PC-9 (cell line): ENCODE measurements at places on chromosomes 7 and 10. TPM values are rescaled to one million over a fixed set of nuclear protein-coding genes. Genes with fewer than 3 reads are reported as not detected.

Gene HOXA7
- not detected in 2 replicates for total RNA-seq

Gene NUDT13
- 5.2 TPM in 2 replicates for total RNA-seq

Gene C10orf105
- not detected in 2 replicates for total RNA-seq

Gene CRYGN
- 1.0 and 1.2 TPM in 2 replicates for total RNA-seq

Gene ZNF680
- 16.4 and 17.9 TPM in 2 replicates for total RNA-seq

DNA sequence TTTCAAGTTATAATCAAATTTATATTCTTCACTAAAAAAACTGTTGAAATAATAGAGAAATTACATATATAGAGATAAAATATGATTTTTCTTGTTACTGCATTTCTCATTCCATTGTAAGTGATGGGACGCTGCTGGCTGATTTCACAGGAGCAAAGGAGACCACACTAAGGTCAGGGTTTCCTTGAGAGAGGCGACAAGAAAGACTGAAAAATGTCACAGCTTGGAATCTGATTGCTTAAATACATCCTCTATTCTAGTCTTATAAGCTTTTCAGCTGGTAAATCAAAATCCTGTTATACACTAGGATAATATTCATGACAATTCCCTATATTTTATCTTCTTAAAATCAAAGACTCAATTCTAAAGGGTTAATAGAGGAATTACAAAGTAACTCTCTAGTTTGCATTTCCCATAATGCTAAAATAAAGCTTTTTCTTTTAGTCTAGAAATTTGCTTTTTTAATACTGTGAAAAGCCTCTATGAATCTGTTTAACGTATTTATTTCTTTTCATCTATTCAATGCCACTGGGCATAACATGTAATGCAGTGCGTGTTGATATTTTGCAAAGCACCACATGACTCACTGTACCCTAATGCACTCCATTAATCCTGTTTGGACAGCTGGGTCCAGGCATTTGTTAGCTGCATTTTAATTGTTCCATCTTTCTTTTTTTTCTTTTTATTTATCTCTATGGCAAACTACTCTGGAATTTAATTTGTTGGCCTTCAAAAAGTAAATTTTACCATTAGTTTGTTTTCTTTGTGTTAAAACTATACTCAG is 81.7 kb downstream of the RNF32 start:
- no peak for DNase-seq

DNA sequence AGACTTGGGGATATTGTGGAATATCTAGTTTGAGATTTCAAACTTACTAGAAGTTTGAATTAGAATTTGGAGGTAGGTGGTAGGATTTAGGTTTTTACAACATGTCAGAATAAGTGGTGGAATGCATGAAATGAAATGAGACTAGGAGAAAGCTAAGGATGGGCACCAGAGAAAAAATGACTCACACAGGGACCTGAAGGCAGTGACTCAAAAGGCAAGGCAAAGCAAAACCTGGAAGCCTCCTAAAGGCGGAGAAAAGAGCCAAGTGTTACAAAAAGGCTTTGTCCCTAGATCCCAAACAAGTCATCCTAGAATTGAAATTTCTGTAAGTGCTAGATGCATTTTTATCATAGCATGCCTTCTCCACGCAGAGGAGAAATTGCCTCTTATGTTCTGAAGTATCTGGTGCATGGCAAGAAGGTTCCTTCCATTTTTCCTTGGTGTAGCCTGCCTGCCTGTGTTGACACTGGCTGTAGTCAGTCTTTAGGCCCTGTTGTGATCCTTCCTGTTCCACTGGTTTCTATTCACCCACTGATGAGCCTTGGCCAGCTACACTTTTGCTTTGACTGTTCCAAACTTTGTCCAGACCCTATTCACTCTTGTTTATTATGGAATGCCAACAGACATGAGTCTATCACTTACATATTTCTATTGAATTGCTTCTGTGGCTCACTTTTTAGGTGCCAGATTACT is 109.3 kb downstream of the ETV1 start:
- peak; percentile 49 for DNase-seq

DNA sequence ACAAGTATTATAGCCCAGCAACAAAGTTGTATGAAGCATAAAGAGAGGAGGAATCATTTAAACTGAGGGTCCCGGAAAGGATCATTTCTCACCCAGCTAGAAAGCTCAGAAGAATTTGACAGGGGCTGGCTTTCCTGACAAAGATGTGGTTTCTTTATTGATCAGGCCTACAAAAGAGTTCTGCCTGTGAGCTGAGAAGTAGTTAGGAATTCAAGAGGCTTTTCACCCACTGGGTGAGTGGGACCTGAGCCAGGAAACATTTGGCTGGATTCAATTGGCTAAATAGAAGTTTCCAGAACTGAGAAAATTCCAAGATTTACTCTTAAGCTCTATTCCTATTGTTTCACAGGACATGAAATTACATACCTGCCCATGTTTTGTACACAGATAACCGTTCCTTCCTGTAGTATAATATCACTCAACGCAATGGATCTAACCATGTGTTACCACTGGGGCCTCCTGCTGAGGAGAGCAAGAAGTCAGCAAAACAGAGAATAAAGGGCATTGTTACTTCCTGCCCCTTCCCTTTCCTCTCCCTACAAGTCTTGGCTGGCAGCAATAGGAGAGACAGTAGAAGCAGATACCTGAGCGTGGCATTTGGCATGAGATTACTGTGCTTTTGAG is 53.9 kb upstream of the PAPSS2 start:
- DNase-seq, result no peak

- no peak for DNase-seq
Observed at GRCh38 chr7:98369726-98370125, 31.2 kb downstream of the BAIAP2L1 start.

DNA sequence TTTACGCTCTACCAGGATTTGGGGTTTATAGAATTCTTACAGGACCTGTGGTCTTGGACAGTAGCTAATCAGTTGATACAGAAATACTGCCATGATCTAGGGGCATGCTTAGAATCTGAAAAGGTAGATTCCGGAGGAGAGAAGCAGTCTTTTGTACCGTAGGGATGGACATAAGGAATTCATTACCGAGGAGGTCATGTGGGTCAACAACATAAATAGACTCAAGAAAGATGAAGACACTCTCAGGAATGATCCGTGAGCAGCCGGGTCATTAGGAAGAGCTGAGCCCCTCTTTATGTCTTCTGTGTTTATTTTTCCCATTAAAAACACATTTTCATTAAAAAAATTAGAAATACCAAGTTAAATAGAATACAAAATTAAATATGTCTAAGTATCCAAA is 160.1 kb upstream of the TNS3 start:
- no peak for DNase-seq

DNA sequence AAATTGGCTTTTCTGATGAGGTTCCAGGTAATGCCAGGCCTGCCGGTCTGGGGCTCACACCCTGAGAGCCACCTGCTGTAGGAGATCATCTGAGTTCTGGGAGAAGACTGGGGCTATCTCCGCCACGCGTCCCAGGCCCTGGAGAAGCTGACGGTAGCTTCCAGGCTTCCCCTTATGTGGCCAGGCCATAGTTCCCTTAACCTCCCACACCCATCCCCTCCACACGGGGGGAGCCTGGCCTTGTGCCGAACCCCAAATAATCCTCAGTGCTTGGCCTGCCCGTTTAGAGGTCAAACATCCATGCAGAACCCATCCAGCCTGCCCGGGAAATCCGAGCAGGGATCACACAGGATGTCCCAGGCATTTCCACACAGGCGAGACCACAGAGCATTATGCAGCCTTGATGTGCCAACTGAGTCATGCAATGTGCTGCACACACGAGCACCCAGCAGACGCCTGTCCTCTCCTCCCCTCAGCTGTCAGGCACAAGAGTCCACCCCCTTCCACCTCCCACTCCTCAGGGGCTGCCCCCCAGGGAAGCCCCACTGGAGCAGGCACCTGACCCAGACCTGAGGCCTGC is 176.2 kb downstream of the PRKAG2 start:
- no peak for DNase-seq

DNA sequence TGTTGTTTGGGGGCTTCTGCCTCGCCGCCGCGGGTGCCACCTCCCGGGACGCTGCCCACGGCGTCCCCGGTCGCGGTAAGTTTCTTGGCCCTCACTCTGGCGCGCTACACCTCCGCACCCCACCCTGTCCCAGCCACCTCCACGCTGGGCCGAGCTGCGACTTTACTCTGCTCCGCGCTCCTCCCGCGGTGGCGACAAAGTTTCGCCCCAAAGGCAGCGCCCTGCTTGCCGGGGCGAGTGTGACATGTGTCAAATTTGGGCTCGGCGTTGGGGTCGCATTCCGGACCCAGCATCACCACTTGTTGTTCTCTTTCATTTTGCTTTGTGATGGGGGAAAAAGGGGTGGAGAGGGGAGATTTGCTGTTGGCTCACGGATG is 167.7 kb upstream of the PPP1R3A start:
- DNase-seq, result no peak

DNA sequence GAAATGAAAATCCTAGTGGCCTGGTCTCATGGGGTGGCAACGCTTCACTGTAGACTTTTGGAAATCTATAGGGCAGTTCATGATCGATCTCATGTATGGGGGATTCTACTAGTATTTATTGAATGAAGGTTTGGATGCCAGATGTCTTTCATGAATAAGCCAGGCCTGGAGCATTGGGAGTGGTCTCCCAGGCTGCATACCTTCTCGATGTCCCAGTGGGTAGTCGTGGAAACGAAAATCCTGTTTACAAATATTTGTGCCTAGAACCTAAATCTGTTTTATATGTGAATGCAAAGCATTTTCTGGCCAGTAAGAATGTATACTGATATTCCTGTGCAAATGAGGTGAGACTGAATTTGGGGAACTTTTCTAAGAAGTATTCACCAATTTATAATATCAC is 105.0 kb upstream of the C1QL3 start:
- no peak for DNase-seq

DNA sequence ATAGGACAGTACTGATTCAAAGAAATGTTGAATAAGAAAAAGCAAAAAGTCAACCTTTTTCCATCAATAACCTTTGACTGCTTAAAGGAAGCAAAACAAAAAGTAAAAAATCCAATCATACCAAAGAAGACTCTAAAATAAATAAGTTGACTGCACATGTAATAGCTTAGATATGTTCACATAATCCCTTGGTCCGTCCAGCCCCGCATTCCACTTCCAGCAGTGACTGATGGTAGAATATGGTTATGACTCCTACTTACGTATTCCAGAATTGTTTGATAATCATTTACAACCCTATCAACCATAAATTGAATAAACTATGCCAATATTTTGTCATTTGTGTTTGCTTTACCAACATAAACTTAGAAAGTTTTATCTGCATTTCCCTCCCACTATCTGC is 77.9 kb downstream of the CTNNA3 start:
- DNase-seq, result no peak

GRCh38 chr7:101094791-101095375 is 9.6 kb downstream of the TRIM56 start:
- no peak for DNase-seq

- no peak for DNase-seq
Observed at GRCh38 chr10:63760034-63760707, 239.0 kb downstream of the REEP3 start.

GRCh38 chr7:111568870-111569462 is 6.7 kb upstream of the IMMP2L start:
- DNase-seq, result no peak

DNA sequence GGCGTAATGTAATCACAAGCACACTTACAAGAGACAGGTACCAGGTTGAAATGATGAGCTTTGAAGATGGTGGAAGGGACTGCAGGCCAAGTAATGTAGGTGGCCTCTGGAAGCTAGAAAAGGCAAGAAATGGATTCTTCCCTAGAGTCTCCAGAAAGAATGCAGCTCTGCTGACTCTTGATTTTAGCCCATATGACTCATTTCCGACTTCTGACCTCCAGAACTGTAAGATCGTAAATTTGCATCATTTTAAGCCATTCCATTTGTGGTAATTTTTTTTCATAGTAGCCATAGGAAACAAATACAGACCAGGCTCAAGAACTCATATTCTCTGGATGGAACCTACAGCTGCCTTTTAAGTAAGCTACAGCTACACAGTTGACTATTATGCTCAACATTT is 315.5 kb downstream of the MAGI2 start:
- no peak for DNase-seq

GRCh38 chr7:105136221-105136620 is 122.2 kb downstream of the KMT2E start:
- DNase-seq, result peak; percentile 20

- DNase-seq, result no peak
Observed at GRCh38 chr10:14186245-14186644, 144.5 kb downstream of the FRMD4A start.

DNA sequence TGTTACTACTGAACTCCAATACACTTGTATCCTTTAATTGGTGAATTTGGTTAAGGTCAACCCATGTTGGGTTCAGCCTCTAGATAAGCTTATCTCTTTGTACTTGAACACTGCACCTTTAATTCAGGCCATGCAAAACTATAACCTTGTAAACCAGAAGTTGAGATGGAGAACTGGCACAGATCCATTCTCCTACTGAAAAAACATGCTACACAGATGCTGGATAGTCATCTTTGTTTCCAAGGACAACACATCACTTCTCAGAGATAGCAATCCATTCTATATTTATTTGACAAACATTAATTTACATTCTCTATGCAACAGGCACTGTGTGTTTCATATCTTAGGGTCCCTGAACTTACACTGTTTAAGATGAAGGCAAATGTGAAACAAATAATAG is 2.9 kb upstream of the CDK14 start:
- DNase-seq, result no peak
